G401 (cell line): ENCODE measurements at places on chromosomes 4 and X. TPM values are rescaled to one million over a fixed set of nuclear protein-coding genes. Genes with fewer than 3 reads are reported as not detected.

DNA sequence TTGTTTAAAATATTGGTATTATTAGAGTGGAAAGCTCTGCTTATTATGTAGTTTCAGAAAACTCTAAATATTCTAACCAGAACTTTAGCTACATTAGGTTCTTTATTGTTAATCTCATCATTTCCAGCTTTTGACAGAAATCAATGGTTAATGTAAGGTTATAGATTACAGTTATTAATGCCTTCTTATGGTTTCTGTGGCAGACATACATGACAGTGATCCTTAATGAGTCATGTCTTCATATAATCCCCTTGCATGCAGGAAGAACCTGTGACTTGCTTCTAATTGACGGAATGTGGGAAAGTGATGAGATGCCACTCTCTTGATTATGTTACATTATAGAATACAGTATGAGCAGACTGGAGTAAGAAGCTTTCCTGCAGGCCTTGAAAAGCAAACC is 23.5 kb downstream of the KLHL8 start:
- DNase-seq: no peak

GRCh38 chr4:87975466-87975865 is at the start of gene SPP1:
Gene SPP1, plus strand, starts transcription at chr4:87975714. Its CDS starts 1,182 bp downstream, at chr4:87976896.
- DNase-seq: peak; percentile 53

NDNF gene
- not detected in 2 replicates for total RNA-seq

DNA sequence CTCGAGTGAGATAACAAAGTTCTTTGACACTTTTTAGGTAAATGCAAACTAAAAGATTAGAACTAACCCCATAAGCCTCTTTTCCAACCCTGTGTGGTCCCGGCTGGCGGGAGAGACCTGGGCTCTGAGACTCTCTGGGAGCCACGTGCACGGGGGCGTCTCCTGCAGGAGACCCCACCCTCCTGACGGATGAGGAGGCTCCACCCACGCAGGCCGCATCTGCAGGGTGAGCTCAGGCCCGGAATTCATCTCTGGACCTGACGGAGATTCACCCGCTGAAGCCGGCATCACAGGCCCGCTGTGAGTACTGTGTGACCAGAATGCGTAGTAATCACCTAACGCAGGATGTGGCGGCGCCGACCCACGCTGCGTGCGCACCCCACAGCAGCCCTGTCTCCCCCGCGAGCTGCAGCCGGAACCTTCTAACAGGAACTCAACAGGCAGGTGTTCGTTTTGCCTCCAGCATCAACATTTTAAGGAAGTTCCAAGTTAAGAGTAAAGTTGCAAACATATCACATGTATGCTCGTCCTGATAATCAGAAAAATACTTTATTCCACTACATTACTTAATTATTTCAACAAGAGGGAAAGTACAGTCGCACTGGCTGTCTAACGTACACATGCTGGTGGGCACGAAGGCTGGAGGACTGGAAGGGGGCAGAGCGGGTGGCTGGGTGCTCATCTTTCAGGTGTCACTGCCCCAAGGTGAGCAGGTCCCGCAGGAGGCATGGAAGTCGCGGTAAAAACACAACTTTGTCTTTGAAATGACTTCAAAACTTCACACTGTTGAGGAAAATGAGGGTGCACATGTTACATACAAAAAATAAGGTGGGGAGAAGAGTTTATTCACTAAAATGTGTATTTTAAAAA is 44.5 kb downstream of the FGFRL1 start:
- no peak for DNase-seq

- DNase-seq: no peak
Measured at GRCh38 chr4:170007113-170007512, 19.1 kb downstream of the MFAP3L start.

TRPC3 gene
- not detected in 2 replicates for total RNA-seq

TBC1D9 gene
- total RNA-seq: 4.7 and 9.4 TPM in 2 replicates

DNA sequence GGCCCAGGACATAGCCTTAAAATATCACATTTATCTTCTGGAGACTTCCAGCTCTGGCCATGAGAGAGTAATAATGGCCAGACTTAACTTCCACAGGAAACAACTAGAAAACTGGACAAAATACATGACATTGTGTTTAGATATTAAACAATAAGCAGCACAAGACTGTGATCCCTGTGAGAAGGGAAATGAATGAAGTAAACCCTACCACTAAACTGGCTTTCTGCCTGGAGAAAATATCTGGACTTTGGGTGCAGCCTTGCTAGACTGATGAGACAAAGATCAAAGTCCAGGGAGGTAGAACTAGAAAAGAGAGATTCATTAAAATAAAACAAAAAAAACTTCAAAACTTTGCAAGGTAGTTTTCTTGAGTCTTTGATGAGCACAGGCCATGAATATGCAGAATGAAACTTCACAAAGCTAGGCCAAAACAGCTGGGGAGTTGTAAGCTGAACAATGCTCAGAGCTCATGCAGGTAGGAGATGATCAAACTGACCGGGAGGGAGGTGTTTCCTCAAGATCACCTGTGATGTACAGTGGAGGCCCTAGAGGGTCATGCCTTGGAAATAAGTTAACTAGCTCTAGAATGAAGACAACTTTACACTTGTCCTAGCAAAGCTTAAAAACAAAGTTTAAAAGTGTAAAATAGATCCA is 147.0 kb upstream of the SH3RF1 start:
- no peak for DNase-seq

DNA sequence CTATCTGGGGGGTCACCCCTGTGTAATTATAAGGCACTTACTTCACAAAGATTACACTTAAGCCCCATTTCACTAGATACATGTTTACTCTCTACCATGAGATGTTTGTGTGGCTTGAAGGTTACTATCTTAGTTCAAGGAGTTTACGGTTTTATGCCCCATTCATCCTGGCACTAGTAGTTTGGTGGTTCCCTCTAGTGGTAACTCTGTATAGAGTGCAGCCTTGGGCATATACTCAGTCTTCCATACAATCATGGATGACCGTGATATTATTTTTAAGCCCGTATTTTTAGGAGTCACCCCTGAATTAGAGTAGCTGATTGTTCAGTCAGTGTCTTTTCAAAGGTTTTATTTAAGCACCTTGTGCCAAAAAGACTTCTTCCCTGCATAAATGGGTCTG is 109.9 kb upstream of the FAM47C start:
- no peak for DNase-seq

GRCh38 chr4:101418466-101418865 is 71.1 kb upstream of the PPP3CA start:
- no peak for DNase-seq

DNA sequence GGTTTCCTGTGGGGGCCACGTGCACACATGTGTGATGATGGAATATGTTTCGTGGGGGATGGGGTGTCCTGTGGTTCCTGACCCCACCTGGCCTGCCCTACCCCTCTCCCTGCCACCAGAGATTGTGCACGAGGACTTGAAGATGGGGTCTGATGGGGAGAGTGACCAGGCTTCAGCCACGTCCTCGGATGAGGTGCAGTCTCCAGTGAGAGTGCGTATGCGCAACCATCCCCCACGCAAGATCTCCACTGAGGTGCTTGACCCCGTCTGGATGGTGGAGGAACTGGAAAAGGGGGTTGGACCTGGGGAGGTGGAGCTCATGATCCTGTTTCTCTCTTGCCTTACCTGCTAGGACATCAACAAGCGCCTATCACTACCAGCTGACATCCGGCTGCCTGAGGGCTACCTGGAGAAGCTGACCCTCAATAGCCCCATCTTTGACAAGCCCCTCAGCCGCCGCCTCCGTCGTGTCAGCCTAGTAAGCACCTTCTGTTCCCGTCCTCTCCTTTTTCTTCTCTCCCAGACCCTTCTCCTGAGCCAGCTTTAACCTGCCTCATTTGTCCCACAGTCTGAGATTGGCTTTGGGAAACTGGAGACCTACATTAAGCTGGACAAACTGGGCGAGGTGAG is 5.9 kb downstream of the CDK16 start:
- no peak for DNase-seq

PPP1R3F gene
- 2.0 and 2.5 TPM in 2 replicates for total RNA-seq

- DNase-seq: no peak
Measured at GRCh38 chrX:103538728-103539127, 19.4 kb upstream of the RAB40A start.

GRCh38 chrX:23327104-23327503 is 7.5 kb upstream of the PTCHD1 start:
- no peak for DNase-seq

GRCh38 chr4:146317783-146318182 is 103.4 kb downstream of the REELD1 start:
- no peak for DNase-seq

GRCh38 chr4:168797738-168798375 is 212.2 kb downstream of the CBR4 start:
- DNase-seq: no peak

DNA sequence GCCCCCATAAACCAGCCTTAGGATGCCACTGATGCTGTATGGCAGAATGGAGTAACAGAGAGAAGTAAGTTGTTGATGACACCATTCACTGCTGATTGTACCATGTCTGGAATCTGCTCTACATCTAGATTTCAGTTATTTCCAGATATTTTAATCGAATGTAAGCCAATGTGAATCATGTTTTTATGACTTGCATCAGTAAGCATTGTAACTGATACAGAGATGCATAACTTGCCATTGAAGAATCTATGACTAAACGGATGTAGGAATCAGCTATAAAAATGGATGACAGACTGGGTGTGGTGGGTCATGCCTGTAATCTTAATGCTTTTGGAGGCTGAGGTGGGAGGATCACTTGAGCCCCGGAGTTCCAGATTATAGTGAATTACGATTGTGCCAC is 161.0 kb upstream of the GATB start:
- DNase-seq: no peak

- DNase-seq: no peak
Measured at GRCh38 chr4:52687696-52688095, 28.6 kb upstream of the USP46 start.

- no peak for DNase-seq
Measured at GRCh38 chr4:170741856-170742255, 652.1 kb upstream of the AADAT start.

- DNase-seq: no peak
Measured at GRCh38 chr4:57443787-57444186, 333.6 kb upstream of the IGFBP7 start.
